Cerebellum (tissue), 4 donors: ENCODE measurements at places on chromosomes 12 and 14.
A peak's percentile ranks its signal among the peaks of the same experiment; 100 is the strongest.

DNA sequence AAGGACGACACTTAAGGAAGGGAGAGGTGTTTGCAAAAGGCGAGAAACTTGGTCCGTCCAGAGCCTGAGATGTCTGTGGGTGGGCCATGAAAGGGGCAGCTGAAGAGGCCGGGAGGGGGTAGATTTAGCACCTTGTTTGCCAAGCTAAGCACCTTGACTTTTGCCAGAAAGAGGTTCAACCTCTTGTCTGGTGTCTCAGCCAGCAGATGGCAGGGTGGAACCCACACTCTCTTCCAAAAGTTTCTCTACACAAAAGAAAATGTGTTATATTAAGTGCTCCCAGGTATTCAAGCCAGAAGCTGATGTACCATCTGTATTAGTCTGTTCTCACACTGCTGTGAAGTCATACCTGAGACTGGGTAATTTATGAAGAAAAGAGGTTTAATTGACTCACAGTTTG, 69.9 kb downstream of the SUDS3 start:
- DNase-seq: no peak

DNA sequence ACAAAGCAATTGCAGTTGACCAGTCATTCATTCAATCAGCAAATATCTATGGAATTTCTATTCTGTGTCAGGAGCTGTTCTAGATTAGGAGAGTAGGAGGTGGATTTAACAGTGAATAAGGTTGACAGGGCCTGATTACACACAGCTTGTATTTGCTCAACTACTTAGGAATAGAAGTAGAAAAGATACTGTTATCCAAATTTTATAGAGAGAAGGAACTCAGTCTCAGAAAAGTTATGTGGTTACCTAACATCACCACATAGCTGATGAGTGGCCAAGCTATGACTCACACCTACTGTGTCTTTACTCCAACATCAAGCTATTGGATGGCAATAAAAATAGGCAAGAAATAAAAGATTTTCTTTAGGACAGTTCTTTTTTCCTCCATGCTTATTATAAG, 374.8 kb downstream of the RMST start:
- DNase-seq: no peak

DNA sequence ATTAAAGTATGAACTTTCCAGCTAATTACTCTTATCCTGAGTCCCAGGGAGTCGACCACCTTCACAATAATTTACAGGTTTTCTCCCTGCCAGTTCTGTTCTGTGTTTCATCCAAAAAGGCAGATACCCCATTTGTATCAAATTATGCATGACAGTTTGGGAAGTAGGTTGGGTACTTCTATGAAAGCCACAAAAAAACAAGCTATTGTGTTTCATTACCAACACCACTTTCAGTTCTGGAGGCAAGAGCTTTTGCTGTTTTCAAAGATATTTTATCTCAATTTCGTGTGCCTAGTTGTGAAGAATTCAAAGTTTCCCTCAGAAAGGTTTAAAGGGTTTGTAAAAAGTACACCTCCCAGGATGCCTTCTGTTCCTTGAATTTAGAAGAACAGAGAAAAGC, 557.4 kb downstream of the FLRT2 start:
- no peak for DNase-seq

DNA sequence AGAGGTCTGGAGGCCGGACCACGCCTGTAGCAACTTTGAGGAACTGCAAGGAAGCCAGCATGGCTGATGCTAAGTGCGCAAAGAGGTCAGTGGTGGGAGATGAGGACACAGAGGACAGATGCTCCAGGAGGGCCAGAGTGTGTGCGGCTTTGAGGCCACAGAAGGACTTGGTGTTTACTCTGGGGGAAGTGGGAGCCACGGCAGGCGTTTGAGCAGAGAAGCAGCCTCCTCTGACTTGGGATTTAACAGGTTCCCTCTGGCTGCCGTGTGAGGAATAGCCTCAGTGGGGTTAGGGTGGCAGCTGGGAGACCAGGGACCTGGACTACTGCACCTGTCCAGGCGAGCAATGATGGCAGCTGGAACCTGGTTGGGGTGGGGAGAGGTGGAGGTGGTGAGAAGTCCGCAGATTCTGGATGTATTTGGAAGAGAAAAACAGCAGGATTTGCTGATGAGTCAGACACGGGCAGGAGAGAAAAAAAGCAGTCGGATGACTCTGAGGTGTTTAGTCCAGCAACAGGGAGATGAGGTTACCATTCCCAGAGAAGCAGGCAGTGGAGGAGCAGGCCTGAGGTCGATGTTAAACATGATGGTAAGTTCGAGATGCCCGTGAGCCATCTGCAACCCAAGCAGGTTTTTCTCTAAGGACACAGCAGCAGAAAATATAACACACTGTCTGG, 143.5 kb downstream of the SCARB1 start:
- no peak for DNase-seq

GRCh38 chr14:104724407-104724980, 465 bp downstream of the ADSS1 start:
- DNase-seq: no peak

DNA sequence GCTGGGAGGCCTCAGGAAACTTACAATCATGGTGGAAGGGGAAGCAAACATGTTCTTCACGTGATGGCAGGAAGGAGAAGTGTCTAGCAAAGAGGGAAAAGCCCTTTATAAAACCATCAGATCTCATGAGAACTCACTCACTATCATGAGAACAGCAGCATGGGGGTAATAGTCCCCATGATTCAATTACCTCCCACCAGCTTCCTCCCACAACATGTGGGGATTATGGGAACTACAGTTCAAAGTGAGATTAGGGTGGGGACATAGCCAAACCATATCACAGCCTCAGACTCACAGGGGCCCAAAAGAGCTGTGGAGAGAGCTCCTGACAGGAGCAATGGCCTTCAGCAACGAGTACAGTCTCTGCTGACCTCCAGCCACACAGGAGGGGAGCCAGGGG, 151.4 kb downstream of the GXYLT1 start:
- DNase-seq: no peak

- DNase-seq: no peak
These were observed 68.0 kb downstream of the RNF34 start for GRCh38 chr12:121467638-121468498.

DNA sequence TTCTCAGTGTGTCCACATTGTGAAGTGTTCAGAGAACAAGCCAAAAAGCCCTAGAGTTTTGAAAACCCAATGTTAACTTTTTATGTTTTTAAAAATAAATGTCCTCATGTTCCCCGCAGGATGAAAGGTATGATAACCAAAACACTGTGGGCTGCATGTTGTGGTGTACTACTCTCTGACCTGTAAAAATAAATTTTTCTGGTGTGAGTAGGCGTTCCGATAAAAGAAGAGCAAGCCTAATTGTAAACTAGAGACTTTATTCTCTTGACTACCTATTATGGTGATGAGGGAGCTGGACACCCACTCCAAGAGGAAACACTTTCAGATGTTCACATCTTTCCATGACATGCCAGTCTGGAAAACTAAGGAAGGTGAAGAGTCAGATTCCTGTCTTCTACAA, 18.2 kb downstream of the PTGER2 start:
- DNase-seq: no peak

- no peak for DNase-seq
These were observed 220.5 kb downstream of the BCAT1 start for GRCh38 chr12:24728366-24728765.

DNA sequence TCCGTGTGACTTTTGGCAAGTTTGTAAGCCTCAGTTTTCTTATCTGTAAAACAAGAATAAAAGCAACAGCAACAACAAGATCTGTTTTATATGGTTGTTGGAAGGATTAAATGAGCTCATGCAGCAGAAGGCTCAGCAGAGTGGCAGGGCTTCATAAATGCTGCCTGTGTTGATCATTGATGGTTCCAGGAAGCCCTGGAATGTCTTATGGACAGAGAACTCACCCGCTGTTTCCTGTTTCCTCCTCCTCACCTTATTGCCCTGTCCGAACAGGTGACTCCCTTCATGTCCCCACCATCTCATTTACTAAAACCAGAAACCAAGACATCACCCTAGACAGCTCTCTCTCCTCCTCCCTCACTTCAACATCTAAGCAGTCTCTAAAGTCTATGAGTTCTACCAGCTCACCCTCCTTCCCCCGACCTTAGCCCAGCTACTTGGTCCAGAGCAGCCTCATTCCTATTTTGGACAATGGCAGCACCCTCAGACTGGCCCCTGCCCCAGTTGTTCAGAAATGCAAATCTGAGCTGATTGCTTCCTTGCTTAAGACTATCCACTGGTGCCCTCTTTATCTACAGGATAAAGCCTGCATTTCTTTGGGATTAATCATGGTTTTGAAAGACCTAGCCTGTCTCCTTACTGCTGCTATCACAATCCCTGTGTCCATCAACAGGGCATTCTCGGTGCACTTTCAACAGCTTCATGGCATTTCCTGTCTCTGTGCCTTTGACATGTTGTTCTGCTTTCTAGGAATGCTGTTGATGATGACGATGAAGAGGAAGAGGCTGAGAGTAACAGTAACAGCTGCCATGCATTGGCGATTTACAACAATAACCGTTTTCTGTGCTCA, 21.4 kb upstream of the GSG1 start:
- DNase-seq: no peak

GRCh38 chr12:39369756-39370155, 73.2 kb downstream of the KIF21A start:
- no peak for DNase-seq

GRCh38 chr14:99382071-99382470, 98.6 kb downstream of the SETD3 start:
- DNase-seq: no peak

DNA sequence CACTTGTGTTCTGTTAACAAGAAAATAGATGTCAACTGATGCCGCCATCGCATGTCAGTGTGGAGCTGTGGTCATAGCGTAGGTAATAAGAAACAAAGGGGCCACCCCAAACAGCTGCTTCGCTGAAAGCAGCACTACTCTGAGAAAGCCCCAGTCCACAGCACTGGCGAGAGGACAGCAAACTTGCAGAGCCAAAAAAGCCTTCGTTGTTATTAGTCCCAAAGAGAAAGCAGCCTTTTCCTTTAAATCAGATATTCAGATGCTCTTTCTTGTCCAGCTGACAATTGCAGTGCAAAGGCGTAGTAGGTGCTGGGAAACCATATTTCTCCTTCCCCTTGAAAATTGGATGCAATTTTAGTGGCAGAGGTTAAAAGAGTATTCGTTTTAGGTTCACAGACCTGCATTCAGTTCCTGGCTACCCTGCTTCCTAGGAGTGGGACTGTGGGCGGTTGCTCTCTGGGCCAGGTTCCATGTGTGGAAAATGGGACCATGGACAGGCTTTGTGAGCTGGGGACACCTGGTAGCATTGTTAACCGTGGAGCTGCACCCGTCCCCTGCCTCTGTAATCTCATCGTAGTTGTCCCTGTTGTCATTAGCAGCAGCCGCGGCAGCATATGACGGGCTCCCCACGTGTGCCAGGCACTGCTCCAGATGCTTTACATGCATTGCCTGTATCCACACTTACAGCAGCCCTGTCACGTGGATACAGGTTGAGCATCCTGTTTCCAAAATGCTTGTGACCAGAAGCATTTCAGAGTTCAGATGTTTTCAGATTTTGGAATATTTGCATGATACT, 54.2 kb downstream of the ELK3 start:
- DNase-seq: no peak

DNA sequence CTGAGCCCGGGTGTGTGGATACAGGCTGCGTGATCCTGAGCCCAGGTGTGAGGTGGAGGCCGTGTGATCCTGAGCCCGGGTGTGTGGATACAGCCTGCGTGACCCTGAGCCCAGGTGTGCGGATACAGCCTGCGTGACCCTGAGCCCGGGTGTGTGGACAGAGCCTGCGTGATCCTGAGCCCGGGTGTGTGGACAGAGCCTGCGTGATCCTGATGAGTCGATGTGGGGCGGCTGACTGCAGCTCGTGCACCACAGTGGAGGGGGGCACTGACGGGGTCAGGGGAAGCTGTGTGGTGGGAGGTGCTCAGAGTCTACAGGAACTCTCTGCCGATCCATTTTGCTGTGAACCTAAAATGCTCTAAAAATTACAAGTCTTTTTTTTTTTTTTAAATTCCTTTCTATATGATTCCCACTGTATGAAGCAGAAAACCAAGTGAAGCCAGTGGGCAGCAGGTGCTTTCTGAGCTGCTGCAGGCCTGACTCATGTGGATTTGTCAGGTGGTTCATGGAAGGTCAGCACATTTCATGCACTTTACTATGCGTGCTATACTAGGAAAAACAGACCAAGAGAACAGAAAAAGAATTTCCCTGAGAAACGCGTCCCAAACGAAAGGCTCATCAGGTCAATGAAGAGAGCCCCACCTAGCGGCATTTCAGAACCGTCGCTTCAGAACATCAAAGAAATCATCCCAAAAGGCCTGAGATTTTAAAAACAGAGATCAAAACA, 19.3 kb downstream of the BRF1 start:
- DNase-seq: peak; percentile 70

DNA sequence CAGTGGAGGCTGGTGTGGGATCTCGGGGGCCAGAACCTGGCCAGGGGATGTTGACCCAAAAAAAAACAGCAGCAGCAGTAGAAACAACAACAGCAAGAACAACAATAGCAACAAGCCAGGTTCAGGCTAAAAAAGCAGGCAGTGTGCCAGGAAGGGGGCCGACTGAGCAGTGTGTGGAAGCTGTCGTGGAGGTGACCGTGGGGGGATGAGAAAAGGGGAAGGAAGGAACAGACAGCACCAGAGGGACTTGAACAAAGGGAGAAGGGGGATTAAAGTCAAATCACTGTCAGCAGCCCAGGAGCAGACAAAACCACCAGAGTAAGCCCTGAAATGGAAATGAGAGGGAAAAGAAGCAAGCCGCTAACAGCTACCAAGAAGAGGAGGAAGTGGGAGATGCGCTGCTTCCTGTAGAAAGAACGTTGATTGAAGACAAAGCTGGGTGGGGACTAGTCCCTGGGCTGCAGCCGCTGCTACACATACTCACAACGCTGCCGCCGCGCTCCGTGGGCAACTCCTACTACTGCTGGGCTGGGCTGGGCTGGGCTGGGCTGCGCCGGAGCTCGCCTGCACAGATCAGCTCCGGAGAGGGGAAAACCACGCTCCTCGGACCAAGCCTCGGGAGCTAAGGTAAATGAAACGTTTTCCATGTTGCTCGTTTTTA, at the start of gene GNG2:
Gene GNG2 (plus strand): TSS at position 449 of the 661 bp plus-strand sequence. CDS start 90,067 bp downstream, outside the sequence.
- peak; percentile 49 for DNase-seq

DNA sequence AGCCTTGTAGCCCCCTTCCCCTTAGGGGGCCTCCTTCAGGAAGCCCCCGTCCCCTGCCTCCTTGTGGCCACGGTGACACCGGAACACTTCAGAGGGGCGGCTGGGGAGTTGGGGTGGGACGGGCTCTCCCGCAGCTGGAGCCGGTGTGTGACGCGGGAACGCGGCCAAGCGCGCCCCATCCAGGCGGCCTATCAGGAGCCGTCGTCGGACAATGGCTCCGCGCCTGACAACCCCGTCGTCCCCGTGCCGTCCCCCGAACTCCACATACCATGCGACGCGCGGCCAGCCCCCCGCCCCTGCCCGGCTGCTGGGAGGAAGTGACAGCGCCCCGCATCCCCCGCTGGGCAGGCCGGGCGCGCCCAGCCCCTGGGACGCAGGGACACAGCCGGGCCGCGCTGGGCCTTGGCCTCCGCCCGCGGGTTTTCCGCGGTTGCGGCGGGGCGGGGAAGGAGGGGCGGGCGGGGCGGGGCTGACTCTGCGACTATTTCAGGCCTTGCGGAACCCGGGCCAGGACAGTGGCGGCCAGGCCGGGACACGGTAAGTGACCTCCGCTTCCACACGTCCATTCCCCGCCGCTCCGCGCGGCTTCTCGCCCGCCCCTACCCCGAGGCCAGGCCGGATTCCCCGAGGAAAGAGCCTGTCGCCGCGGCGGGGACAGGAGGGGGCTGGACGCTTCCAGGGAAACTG, at the start of gene TNFAIP2:
Gene TNFAIP2 (plus strand): TSS at position 515 of the 687 bp plus-strand sequence. CDS start 2,997 bp downstream, outside the sequence.
- DNase-seq: no peak
